ENCODE measurements at places on chromosomes 6 and 20. TPM values are rescaled to one million over a fixed set of nuclear protein-coding genes. Genes with fewer than 3 reads are reported as not detected.

IL20RA gene
- total RNA-seq = not detected

RSPO4 gene
- total RNA-seq = not detected

DNA sequence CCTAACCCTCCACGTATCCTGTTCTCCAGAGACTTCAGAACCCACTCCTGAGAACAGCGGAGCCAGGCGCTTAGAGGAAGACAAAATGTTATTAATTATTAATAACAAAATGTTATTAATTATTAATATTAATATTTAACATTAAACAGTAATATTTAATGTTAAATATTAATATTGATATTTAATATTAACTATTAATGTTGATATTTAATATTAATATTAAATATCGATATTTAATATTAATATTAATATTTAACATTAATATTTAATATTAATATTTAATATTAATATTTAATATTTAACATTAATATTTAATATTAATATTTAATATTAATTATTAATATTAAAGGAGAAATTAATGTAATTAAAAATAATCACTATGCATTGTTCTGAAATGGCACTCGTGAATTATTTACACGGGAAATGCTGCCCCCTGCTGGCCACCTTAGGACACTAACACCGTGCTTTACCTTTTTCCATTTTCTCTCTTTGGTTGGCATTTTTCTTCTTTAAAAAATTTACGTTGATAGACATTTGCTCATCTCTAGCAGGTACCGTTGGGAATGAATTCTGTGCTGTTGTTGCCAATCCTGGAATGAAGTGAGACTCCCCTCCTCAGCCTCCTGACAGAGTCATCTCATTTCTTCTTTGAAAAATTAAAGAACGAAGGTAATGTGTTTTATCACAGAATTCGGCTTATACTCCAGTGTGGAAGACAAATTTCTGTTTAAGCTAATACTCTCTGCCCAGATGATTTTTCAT, 7.5 kb upstream of the GGTLC1 start:
- H3K36me3 ChIP-seq = peaks cover 4% of the 10 kb centered on the region
- peaks cover 23% of the 10 kb centered on the region for H3K27me3 ChIP-seq
- DNase-seq = peak; percentile 31
- H3K4me3 ChIP-seq = peak overlapping the region; percentile 52
- peak overlapping the region; percentile 75 for H3K27ac ChIP-seq

DNA sequence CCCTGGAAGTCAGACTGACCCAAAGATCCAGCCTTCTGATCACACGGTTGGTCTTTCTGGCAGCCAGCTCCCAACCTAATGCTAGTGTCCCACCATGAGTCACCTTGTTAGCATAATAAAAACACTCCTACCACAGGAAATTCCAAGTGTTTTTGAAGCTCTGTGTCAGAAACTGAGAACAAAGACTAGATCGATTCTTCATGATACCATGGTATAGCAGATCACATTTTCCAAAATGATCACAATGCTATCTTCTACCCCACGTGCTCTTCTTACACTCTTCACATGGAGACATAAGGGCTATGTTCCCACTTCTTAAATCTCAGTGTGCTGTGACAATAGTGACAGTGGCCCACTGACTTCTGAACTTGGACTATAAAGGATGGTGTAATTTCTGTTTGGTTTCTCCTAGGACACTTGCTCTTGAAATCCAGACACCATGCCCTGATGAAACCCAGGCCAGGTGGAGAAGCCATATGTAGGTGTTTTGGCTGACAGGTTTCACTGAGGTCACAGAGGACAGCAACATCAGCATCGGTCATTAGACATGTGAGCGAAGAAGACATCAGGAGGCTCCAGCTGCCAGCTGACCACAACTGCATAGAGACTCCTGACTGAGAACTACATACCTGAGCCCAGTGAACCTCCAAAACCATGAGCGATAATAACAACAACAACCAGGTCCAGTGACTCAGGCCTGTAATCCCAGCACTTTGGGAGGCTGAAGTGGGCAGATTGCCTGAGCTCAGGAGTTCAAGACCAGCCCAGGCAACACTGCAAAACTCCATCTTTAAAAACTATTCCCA, 57.5 kb downstream of the MKKS start:
- H3K36me3 ChIP-seq = no peaks in the 10 kb centered on the region
- H3K27me3 ChIP-seq = peaks cover 21% of the 10 kb centered on the region
- no peak for DNase-seq
- H3K4me1 ChIP-seq = no peaks in the 10 kb centered on the region
- no peak overlapping the region for H3K4me3 ChIP-seq

DNA sequence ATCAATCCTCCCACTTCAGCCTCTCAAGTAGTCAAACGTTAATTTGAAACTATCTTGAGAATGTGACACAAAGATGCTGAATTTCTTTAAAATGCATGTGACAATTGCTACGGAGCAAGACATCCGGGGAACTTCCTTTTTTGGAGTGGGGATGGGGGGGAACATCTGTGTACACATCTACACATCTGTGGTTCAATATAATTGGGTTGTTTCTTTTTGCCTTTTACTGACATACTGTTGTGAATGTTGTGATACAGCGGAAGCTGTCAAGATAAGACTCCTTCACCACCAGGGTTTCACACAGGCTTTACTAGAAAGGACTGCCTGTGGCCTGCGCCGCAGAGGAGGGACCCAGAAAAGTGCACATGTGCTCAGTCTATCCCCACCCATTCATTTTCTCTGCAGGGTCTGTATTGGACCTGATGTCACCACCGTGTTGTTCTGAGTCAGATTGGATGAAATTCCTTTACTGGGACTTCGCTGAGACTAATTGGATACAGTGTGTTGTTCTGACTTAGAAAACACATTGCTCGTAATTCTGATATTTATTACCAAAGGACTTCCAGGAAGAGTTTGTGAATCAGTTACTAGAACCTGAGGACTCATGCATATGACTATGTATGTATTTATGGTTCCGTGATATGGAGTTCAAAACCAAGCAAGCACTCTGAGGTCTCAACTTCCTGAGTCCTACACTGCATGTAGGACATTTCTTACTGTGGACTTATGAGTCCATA, 98.7 kb upstream of the SGK1 start:
- H3K4me3 ChIP-seq = no peak overlapping the region
- H3K4me1 ChIP-seq = no peaks in the 10 kb centered on the region
- H3K27ac ChIP-seq = no peak overlapping the region
- H3K27me3 ChIP-seq = no peaks in the 10 kb centered on the region

- no peaks in the 10 kb centered on the region for H3K27me3 ChIP-seq
- no peak for DNase-seq
- peaks cover 12% of the 10 kb centered on the region for H3K4me1 ChIP-seq
- no peak overlapping the region for H3K4me3 ChIP-seq
These were observed 247.8 kb downstream of the BTBD9 start for GRCh38 chr6:38391626-38392579.

- H3K27ac ChIP-seq = no peak overlapping the region
- H3K36me3 ChIP-seq = no peaks in the 10 kb centered on the region
- no peak overlapping the region for H3K4me3 ChIP-seq
- no peaks in the 10 kb centered on the region for H3K27me3 ChIP-seq
- peaks cover 22% of the 10 kb centered on the region for H3K4me1 ChIP-seq
- no peak for DNase-seq
These were observed 33.2 kb upstream of the MYB start for GRCh38 chr6:135147637-135148592.

DNA sequence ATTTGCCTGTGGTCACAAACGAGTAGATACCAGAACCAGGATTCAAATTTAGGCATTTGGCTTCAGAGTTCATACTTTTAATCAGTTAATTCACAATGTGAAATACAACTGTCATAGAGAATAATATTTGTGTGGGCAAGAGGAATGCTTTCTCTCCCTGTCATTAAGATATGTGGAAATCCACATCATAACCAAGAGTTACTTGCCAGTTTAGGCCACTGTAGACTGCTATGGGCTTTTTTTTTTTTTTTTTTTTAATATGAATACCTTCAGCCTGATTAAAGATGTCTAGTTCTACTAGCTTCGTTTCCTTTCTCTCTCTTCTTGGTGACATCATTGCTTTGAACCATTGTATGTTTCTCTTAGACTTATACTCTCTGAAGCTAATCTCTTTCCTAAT, 244.9 kb downstream of the ZFAND3 start:
- H3K27me3 ChIP-seq = no peaks in the 10 kb centered on the region
- H3K27ac ChIP-seq = peak overlapping the region; percentile 27
- H3K4me1 ChIP-seq = peaks cover 26% of the 10 kb centered on the region
- H3K4me3 ChIP-seq = no peak overlapping the region
- DNase-seq = no peak

GRCh38 chr20:1883986-1884385, 11.2 kb upstream of the SIRPA start:
- H3K27ac ChIP-seq = no peak overlapping the region
- peaks cover 24% of the 10 kb centered on the region for H3K27me3 ChIP-seq
- peaks cover 12% of the 10 kb centered on the region for H3K4me1 ChIP-seq
- peaks cover 5% of the 10 kb centered on the region for H3K36me3 ChIP-seq
- no peak for DNase-seq
- H3K4me3 ChIP-seq = no peak overlapping the region

DNA sequence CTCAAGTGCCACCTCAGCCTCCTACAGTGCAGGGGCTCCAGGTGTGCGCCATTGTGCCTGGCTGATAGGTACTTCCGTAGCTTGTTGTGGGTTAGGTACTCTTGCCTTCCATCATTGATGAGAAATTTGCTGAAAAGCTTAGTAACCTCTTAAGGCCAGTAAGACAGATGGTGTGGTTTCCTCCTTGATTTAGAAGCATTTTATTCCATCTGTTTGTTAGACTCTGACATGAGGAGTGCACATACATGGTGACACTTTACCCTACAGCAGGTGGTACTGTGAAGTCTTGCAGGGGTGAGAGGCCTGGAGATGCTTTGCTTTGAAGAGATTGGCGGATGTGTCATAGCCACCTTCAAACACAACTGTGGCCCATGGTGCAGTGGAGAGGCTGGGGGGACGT, 14.8 kb upstream of the MTG2 start:
- no peak overlapping the region for H3K27ac ChIP-seq
- no peaks in the 10 kb centered on the region for H3K27me3 ChIP-seq
- no peaks in the 10 kb centered on the region for H3K4me1 ChIP-seq

DNA sequence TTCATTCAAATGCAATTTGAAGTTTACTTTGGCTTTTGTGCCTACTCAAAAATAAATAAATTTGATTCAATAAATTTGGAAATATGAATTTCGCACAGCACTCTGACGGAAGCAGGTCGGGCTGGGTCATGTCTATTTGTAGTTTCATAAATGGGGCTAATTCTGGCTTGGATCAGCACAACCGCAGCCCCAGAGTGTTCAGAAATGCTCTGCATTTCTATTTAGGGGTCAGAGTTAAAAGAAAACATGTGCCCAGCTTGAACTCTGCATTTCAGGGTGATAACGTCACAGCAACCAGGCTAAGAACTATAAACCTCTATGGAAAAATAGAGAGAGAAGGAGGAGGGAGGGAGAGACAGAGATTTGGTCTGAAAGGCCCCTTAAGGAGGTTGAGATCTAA, 480.9 kb upstream of the NOX3 start:
- H3K36me3 ChIP-seq = no peaks in the 10 kb centered on the region
- no peak overlapping the region for H3K27ac ChIP-seq
- no peaks in the 10 kb centered on the region for H3K4me1 ChIP-seq
- no peak for DNase-seq
- no peaks in the 10 kb centered on the region for H3K27me3 ChIP-seq

Measured in T-helper 17 cell (primary cell).